ENCODE measurements at places on chromosomes 12 and 14.

DNA sequence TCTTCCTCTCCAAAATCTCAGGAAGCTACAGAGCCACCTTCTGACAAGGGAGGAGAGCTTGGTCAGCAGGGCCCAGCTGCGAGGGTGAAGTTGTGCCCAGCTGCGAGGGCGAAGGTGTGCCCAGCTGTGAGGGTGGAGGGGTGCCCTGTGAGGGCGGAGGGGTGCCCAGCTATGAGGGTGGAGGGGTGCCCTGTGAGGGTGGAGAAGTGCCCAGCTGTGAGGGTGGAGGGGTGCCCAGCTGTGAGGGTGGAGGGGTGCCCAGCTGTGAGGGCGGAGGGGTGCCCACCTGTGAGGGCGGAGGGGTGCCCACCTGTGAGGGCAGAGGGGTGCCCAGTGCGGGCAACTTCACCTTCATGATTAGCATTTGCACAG lies 20.4 kb upstream of the TTC7B start:
- no peak for DNase-seq

GRCh38 chr12:104064842-104065427 lies 604 bp downstream of the HCFC2 start:
- DNase-seq = no peak

DNA sequence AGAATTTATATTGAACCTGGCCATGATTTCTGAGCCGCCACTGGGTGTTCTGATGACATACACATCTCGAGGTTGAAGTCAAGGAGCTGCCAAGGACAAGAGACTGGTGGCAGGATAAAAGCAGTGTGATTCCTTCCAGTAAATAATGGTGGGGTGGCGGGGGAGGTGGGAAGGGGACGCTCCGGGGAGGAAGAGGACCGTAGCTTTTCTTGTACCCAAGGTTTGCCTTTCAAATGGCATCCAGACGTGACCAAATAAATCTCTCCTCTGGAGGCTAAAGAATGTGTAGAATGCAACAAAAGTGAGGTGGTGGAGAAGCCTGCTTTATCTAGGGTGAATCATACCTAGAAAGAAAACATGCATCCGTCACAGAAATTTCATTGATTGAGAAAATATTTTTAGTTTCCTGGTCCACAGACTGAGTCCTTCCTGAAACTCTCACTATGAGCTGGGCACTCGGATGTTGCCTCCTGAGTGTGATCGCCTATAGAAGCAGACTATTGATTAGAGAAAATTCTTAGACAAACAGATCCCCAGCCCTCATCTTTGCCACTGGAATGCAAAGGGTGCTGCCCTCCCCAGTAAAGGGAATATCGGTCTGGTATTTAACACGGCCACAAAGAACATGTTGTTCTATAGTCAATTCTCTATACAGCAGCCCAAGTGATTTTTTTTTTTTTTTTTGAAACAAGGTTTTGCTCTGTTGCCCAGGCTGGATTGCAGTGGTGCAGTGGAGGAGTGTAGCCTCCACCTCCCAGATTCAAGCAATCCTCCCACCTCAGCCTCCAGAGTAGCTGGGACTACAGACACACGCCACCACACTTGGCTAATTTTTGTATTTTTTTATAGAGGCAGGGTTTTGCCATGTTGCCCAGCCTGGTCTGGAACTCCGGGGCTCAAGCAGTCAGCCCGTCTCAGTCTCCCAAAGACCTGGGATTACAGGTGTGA lies 112.1 kb downstream of the DPF3 start:
- DNase-seq = no peak

- DNase-seq = no peak
Measured at GRCh38 chr12:26628234-26628633, 204.8 kb downstream of the ITPR2 start.

DNA sequence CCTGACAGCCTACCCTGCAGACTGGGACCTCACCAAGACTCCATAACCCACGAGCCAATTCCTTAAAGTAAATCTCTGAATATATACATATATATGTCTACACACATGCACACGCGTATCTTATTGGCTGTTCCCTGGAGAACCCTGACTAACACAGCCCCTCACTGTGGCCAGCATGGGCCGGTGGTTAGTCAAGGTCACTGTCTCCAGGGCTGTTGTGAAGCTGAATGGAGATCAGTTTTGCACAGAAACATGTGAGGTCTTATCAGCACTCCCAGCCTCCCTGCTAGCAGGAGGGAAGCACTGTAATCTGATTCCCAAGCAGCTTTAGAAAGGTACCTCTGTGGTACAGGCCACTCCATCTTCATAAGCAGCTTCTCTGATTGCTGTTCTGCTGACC lies 46.6 kb upstream of the PLEKHG6 start:
- no peak for DNase-seq

DNA sequence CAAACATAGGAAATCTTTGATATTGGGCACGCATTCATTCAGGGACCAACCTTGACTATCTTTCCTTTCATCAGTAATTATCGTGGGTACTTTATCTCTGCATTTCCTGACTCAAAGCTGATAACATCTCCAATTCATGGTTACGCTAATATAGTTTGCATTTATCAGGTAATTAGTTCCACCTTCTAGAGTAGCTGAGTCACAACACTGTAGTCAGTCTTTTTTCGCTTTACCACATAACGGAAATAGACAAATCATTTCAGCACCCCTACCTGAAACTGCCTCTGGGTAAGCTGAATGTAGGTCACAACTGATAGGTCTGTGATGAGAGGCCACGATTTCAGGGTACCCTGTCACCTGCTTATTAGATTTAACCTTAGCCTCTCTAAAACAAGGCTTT lies 36.7 kb upstream of the IL22 start:
- no peak for DNase-seq

DNA sequence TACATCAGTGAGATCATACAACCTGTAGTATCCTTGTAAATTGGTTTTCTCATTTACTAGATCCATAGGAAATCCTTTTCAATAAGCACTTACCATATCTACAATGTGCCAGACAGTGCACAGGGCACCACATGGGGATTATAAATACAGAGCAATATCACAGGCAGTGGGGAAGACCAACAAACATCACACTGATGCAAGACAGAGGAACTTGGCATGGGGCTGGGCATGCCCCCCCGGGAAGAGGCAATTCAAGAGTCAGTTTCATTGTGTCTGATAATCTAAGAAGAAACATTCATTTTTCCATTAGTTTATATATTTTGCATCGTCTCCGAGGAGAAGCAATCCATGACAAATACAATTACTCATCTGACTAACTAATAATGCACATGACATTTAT lies 16.2 kb downstream of the NT5DC3 start:
- DNase-seq = no peak

DNA sequence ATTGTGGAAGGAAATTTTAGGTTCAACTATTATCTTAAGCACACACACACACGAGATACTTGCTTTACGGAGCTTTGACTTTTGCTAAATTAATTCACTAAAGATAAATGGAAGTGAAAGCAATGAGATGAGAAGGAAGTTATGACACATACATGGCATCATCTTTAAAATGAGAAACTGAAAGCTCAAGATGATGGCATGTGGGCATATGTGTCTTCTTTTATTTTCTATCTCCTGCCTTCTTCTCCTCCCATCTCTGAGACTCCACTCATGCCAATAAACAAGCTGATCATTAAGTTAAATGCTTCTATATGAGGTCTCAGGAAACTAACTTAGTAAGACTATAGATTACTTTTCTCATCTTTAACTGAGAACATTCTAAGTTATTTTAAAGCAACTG lies 216.7 kb downstream of the MED13L start:
- no peak for DNase-seq

DNA sequence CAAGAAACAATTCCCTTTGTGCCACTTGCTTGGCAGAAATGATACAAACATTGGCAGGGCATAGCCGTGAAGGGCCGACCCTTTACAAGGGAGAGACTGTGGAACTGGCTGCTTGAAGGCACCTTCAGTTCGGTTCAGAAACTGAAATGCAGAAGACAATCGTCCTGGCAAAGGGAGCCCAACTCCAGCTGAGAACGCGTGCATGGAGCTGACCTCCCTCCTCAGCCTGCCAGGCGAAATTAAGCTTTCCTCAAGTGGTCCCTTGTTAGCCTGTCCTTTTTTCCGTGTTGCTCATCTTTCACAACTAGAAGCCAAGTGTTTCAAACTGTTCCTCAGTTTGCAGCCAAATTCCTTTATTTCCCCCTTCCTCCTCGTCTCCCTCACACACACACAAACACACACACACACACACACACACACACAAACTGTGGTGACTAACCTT lies 8.1 kb downstream of the LGR5 start:
- DNase-seq = no peak

- DNase-seq = no peak
Measured at GRCh38 chr12:116336542-116337065, 59.1 kb upstream of the MED13L start.

DNA sequence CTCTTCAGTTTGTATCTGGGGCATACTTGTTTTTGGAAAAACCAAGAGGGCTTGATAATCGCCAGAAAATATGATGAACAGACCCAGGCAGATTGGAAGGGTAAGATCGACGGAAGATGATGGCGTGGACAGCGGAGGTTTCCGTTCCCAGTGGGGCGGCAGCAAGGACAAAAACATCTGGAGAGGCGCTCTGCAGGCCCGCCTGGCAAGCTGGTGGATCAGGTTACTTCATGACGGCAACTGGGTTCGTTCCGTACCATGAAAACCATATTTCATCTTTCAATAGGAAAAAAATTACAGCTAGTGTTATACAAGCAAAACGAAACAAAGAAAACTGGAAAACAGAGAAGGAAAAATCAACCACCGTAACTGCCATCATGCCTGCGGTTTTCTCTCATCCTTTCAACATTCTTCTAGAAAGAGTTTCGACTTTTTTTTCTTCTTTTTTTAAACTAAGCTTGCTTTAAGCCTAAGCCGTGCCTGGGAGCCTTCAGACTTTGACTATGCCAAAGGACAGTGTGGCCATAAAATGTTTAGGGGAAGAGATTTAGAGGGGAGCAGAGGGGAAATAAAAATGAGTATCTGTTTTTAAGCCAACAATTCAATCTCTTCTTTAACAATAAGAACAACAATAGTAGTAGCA lies 210.5 kb downstream of the FOXN3 start:
- DNase-seq = no peak

DNA sequence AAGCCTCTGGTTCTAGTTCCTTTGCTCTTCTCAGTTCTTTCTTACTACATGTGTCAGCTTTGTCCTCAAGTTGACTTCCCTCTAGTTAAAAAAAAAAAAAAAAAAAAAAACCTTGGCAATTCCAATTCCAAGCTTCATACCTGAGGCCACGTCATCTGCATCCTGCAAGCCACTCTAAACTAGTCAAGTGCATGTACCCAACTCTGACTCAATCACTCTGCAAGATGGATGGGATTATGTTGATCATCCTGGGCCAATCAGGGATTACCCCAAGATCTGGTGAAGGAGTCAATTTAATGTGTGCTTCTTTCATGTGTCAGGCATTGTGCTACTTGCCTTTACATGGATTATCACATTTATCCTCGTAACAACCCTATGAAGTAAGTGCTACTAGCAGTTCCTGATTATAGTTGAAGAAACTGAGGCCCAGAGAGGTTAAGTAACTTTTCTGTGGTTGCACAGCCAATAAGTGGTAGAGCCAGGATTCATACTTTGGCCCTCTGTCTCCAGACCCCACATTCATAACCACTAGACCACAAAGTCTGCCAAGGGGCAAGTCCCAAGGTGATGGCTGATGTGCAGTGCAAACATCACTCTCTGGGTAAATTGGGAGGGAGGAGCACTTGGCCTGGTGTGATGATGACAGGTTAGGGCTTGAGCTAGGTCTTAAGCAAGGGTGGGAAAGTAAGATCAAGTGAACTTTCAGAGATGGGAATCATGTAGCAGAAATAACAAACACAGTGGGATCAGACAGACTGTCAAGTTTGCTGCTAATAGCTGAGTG lies 17.3 kb upstream of the CCND2 start:
- DNase-seq = no peak

DNA sequence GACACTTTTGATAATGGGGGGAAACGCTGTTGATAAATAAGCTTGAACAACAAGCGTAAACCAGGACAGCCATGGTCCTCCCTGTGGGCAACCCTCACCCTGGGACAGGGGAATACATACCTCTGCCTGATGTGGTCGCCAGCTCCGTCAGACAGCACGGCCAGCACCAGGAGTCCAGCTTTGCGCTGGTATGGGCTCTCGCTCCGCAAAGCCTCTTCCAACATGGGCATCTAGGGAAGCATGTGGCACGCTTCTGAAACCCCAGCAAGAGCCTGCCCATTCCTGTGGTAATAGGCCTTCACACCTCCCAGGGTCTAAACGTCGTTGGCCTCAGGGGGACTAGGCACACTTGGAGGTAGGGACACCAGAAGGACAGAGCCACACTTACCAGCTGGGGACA lies 2.9 kb downstream of the IPO4 start:
- DNase-seq = no peak

- no peak for DNase-seq
Measured at GRCh38 chr12:25152055-25152454, 42.9 kb downstream of the DNAI7 start.

DNA sequence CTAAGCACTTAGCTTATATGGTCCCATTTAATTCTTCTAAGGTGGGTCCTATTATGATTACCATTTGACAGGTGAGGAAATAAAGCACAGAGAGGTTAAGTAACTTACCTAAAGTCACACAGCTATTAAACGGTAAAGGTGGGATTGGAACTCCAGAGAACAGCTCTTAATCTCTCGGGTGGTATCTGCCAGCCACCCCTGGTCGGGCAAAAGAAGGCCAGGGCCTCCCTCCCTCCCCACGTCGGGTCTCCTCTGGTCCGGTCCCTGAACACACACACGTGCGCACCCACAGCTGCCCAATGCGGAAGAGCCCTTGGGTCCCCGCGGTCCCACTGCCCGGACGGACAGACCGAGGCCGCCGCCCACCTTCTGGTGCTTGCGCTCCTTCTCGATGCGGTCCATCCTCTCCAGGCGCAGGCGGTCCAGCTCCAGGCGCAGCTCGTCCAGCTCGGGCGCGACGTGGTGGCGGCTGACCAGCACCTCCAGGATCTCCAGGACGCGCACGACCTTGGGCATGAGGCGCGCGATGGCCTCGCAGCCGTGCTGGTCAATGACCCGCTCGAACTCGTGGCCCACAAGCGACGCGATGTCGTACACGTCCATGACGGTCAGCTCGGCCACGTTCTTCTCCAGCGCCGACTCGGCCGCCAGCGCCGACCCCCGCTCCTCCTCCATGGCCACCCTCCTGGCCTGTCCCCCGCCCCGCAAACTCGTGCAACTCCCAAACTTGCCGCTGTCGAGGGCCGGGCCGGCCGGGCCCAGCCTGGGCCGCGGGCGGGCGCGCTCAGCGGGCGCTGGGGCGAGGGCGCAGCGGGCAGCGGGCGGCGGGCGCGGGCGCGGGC lies 490 bp downstream of the RILPL1 start:
- DNase-seq = no peak

Data from activated CD8-positive, alpha-beta memory T cell treated with anti-CD3 and anti-CD28 coated beads for 24 hours (primary cell).